Muscle of back (tissue), 13 donors: ENCODE measurements at places on chromosomes 3 and 15.
A peak's percentile ranks its signal among the peaks of the same experiment; 100 is the strongest.

DNA sequence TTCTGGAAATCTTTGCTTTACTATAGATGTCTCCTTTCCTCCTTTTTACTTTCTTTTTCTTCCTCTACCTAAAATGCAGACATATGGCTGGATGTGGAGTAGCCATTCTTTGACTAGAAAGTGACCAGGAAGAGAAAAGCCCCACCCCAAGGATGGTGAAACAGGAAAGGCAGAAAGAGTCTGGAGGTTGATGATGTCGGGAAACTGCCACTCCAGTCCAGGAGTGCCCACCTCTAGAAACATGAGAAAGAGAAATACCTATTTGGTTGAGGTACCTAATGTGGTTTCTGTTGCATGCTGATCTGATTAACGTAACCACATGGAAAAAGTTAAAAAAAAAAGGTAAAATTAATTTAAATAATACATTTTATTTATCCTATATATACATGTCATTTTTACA, 55.2 kb upstream of the SSR3 start:
- no peak for DNase-seq

DNA sequence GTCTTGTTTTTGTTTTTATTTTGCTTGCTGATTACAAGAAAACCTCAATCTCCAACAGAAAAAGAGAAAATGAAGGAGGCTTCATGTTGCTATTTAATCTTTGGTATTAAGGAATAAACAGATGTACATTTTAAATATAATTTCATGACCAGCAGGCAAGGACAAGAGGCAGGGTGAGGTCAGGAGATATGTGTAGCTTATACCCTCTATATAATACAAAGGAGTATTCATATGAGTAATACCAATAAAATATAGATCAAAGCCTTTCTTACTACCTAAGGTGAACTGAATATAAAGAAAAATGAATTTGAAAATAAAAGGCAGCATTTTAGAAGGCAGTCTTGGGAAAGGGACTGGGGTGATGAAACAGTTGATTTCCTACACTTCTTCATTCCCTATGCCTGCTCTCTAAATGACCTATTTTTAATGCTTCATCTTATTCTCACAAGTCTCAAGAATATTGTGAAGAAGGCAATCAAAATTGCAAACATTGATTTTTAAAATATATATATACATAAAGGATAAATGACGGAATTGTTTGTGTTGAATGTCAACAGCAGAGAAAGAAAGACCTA, 8.6 kb upstream of the CBLB start:
- DNase-seq: no peak

DNA sequence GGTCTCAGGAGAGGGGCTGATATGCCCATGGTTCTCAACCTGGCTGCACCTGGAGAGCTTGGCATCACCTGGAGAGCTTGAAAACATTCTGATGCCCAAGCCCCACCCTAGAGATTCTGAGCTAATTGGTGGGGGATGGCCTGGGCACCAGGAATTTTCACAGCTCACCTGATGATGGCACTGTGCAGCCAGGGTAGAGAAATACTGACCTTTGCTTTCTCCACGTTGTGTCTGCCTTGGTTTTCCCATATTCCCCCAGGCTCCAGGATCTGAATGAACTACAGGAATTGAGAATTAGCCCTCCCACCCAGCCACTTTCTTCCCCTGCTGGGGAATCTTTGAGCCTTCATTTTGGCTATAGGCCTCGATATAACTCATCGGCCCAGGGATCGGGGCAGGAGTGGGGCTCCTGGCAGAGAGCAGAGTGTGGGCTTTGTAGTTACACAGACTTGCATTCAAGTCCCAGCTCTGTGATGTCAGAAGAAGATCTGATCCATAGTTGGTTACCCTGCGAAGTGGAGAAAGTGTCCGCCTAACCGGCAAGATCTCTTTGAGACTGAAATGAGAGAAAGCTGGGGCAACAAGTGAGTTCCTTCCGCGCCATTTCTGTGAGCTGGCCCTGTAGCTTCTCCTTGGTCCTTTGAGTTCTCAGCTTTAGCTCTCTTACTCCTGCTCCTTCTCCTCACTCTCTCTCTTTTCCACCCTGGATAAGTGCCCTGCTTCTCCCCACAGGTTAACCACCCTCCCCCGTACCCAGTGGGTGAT, 33.1 kb upstream of the UBE2Q2 start:
- no peak for DNase-seq

DNA sequence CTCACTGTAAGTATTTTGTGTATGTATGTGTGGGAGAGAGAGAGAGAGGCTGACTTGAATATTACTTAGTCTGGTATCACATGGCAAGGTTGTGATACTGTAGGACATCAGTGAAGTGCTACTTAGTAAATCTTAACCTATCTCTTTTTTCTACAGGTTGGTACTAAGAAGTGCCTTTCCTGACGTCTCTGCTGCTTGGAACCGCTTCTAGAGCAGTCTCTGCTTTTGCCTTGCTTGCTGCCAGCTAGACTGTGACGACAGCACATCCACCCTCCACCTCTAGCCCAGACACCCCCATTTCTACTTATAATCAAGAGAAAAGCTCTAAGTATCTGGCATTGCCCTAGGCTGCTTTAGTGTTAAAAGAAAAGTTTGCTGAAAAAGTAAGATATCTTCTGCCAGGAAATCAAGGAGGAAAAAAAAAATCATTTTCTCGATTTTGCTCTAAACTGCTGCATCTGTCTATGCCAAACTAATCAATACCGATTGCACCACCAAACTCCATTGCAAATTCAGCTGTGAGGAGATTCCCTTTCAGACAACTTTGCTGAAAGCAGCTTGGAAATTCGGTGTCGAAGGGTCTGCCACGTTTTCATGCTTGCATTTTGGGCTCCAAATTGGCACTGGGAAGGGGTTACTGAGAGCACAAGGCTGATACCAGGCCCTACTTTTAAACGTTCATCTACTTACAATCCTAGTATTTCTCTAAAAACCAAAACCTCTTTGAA, 30.7 kb downstream of the MBNL1 start:
- DNase-seq: no peak

DNA sequence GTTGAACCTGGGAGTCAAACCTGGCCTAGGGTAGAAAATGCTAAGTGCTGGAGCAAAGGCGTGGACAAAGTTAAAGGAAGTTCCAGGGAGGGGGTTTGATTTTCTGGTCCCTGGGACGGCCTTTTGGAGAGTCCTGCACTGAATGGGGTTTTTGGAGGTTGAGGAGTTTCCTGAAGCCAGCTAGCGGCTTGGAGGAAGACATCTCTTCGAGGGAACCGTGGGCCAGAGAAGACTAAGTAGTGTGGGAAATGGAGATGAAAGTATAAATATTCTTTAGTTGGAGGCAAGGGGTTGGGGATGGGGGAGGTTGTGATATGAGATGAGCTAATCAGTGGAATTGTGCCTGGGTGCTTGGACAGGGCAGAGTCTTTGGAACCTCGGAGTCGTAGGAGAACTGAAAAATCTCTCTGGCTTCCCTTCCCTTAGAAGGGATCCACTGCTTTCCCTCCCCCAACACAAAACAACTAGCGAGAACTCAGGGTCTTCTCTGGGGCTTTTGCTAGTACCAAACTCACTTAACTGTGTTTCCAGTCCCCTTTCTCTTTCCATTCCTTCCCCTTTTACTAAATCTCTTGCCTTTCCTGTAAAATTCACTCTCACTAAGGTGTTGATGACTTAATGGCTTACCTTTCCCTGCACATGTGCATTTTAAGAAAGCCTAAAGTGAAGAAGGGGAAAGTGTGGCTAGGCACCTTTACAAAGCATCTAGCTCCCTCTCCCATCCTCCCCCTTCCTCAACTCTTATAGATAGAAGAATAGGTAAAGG, 1.0 kb downstream of the LPP start:
- DNase-seq: peak; percentile 30

DNA sequence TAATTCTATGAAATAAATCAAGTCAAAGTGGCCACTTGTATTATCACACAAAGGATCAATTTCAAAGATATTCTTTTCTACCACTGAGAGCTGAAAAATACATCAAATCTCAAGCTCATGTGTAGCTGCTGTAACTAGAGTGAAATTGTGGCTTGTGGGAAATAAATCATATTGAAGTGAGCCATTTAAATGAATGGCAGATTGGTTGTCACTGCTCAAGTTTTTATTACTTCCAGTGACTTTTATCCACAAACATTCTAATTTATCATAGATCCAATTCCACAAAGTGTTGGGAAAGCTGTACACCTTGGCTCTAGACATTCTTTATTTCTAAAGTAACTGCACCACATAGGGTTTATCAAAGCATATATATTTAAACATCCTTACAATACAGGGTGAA, 285.4 kb downstream of the CNTN3 start:
- DNase-seq: no peak

GRCh38 chr3:184008161-184008560, 9.5 kb downstream of the ABCC5 start:
- DNase-seq: no peak

DNA sequence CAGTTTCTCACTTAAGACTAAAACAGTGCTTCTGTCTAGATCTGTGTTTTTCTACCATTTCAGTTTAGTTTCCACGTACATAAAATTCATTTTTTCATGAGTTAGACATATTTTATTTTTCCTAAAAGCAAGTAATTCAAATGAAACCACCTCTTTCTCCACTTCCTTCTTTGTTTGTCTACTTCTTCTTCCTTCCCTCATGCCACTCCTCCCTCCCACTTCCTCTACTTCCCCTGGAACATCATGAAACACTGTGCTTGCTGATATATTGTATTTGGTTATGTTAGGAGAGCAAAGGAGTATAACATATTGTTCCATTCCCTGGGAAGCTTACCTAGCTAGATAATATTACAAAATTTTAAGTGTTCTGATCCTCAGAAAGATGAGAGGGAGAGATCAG, 36.7 kb upstream of the GOLGA8B start:
- DNase-seq: no peak

- peak; percentile 14 for DNase-seq
These were observed 666.8 kb upstream of the ARPP21 start for GRCh38 chr3:34972481-34972880.

- DNase-seq: no peak
These were observed 344.3 kb upstream of the TBL1XR1 start for GRCh38 chr3:177541541-177541940.

- DNase-seq: no peak
These were observed 125.0 kb upstream of the TRIM42 start for GRCh38 chr3:140552898-140553297.

DNA sequence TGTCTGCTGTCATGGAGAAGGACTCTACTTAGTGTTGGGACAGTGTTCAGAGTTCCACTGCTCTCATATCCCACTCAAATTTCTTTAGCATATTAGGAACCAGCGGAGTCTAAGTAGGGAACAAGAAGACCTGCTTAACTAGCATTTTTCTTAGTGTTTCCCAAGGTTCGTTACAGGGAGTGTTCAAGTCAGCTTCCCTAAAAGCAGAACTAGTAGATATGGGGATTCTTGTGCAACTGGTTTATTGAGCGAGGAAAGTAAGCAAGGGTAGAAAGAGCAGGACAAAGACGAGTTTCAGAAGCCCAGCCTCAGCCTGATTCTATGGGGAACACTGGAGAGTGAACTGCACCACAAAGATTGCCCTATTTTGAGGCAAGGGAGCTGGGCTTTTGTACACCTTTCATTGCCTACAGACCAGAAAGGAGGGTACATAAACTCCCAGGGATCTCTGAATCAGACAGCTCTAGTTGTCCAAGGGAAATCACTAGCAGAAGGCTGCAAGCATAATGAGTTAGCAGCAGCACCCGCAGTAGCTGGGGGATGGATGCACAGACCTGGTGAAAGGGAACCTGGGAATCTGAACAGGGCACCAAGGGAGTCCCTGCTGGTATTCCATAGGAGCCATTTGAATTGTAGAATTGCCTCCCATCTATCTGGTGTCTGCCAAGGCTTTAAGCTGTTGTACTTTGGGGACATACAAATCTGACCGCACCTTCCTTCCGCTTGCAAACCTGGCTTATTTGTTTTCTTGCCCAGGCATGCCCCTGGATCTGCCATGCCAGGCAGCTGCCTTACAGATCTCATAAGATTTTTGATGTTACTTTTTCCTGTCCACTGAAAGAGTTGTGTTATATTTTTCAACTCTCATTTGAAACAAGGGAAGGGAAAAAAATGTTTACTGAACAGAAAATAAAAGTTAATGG, 15.1 kb downstream of the CMTM7 start:
- DNase-seq: no peak

DNA sequence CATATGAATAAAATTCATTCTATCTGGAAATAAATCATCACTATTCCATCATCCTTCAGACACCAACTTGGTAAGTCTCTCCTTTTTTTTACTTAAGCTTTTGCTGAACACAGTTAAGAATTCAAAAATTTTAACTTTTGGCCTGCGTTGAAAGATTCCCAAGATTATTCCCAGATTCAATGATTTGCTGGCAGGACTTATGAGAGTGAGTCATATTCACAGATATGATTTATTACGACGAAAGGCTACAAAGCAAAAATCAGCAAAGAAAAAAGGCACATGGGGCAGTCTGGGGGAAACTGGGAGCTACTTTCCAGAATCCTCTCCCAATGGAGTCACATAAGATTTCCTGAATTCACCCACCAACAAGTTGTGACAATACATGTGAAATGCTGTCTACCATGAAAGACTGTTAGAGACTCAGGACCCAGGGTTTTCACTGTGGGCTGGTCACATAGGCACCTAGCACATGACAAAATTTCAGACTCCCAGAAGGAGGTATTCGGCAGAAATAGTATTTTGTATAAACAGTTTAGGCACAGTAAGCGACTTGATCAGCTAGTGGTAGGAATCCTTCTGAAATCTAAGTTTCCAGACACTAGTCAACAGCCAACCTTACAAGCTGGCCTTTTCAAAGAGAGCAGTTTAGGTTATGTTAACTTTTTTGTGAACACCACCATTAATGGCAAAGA, 82.1 kb downstream of the DLG1 start:
- DNase-seq: peak; percentile 72

DNA sequence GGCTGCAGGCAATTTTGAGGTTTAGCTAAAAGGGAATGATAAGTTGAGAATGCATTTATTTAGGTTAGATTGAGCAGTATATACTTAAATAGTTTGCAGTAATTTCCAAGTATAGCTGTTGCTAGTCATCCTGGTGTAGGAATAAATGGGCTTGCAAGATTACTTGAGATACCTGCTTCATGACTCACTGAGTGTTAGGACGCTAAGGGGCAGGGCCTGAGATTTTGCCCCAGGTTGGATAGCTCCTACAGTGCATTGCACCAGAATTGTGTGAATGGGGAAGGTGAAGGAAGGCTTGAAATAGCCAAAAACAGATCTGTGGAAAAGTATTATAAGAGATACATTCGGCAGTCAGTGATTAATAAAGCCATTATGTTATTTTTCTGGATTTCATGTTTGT, 72.8 kb downstream of the KCNH8 start:
- no peak for DNase-seq

DNA sequence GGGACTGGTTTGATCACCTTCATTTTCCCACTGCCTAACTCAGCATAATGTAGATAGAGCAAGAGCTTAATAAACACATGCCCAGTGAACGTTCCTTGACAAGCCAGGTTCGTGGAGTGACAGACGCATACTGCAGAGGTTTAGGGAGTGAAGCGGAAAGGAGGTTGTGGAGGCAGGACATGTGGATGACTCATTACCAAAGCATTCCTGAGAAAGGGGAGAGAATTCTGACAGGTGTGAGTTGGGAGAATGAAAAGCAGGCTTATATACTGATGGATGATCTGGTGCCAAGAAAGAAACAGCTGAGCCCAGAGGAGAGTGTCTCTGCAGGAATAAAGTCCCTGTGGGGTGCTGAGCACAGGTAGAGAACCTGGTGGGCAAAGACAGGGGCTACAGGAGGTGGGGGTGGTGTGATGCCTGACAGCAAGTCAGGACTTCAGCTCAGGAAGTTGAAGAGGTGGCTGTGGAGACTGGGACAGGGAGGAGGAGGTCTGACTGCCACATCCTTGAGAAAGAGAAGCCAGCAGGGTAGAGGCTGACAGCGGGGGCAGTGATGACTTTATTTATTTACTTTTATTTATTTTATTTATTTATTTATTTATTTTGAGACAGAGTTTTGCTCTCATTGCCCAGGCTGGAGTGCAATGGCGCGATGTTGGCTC, 2.4 kb upstream of the RPL29 start:
- no peak for DNase-seq

GRCh38 chr3:126818400-126819095, 114.5 kb downstream of the CHCHD6 start:
- no peak for DNase-seq
